NCI-H1436 treated with DMSO at 0.1 percent for 48 hours (cell line): ENCODE measurements at places on chromosomes 3 and 15.

- DNase-seq: no peak
Observed at GRCh38 chr3:54527953-54528352, 399.9 kb downstream of the LRTM1 start.

- no peak for DNase-seq
Observed at GRCh38 chr3:26708501-26708900, 85.9 kb downstream of the LRRC3B start.

- DNase-seq: no peak
Observed at GRCh38 chr15:36479200-36479896, 100.1 kb upstream of the CDIN1 start.

DNA sequence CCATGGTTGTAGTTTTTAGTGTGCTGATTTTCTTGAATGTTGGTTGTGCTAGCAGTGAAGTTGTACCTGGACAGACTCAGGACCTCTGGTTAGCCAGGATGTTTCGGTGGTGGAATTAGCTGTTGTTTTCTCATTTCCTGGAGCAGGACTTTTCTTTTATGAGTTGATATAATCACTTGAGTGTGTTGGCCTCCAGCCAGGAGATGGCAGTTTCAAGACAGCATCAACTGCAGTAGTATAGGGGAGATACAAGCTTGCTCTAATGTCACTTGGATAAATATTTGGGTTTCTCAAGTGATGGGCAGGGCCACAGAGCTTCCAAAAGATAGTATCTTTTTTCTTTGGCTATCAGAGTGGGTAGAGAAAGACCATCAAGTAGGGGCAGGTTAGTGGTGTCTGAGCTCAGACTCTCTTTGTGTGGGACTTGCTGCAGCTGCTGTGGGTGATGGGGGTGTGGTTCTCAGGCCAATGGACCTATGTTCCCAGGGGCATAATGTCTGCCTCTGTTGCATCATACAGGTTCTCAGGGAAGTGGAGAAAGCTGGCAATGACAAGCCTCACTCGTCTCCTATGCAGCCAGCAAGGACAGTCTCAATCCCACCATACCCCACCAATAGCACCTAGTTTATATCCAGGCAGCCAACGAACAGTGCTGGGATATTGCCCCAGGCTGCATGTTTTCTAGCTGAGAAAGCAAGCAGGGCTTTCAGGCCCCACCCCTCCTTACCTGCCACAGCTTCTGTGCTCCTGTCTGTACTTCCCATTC lies 14.6 kb upstream of the OR5K2 start:
- DNase-seq: no peak

GRCh38 chr3:126464494-126464893 lies 11.2 kb downstream of the ZXDC start:
- DNase-seq: no peak

- DNase-seq: no peak
Observed at GRCh38 chr3:171295484-171296373, 164.5 kb downstream of the TNIK start.

- DNase-seq: no peak
Observed at GRCh38 chr3:171851660-171852058, 8.5 kb downstream of the TMEM212 start.

DNA sequence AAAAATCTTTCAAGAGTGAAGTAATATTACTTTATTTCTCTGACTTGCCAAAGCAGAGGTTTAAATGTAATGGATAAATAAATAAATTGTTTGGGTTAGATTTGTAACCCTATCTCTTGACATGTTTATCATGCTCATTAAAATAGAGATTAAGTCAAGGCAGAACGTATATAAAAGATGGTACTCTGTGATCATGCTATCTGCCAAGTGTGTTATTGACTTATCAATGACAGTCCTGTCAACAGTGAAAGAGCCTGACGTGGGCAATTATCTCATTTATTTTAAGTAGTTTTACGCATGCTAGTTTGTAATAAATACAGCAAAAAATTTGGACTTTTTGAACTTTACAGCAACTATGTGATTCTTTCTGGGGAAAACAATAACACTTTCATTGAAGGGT lies 43.7 kb downstream of the PROS1 start:
- no peak for DNase-seq

DNA sequence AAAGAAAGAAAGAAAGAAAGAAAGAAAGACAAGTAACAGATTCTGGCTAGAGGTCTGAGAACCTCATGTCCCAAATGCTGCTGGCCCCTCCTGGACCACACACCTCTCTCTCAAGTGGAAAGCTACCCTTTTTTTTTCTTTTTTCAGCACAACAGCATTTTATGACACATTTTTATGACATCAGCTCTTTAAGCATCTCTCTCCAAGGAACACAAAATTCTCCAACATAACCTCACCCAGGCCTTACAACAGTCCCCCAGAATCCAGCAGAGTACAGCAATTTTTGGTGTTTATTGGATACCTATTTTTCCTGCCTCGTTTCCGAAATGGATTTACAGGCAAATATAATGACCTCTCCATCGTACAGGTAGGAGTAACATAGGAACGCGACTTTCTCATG lies 11.2 kb upstream of the NTRK3 start:
- no peak for DNase-seq

- DNase-seq: no peak
Observed at GRCh38 chr3:50474717-50475116, 28.7 kb downstream of the CACNA2D2 start.

DNA sequence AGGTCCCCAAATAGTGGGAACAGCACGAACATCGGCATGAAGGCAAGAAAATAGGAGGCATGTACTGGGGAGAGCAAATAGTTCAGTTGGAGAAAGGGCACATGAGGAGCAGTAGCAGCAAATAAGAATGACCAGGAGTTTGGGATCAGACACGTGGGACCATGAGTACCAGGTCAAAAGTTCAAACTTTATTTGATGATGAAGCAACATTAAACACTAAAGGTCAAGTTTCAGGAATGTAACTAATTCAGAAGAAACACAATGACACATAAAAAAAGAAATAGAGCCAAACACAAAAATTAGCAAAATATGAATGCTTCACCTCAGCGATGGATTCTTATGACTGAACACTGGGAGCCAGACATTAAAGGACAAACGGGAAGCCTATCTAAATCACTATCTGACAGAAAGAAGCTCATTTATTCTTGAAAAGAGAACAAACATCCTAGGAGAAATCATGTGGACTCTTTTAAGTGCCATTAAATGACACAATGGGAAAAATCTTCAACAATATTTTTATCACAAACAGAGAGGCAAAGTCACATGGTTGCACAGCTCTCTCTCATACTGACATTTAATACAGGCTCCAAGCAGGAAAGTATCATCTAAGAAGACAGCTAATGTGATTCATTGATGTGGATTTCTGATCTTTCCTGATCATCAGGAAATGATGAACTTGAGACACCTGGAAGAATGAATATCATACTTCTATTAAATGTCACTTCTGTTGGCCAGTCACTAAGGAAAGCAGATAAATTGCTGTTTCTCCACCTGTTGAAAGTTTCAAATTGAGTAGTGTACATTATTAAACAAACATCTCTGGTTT lies 216.9 kb upstream of the THBS1 start:
- no peak for DNase-seq

GRCh38 chr3:194257916-194258668 lies 93.0 kb downstream of the CPN2 start:
- no peak for DNase-seq

DNA sequence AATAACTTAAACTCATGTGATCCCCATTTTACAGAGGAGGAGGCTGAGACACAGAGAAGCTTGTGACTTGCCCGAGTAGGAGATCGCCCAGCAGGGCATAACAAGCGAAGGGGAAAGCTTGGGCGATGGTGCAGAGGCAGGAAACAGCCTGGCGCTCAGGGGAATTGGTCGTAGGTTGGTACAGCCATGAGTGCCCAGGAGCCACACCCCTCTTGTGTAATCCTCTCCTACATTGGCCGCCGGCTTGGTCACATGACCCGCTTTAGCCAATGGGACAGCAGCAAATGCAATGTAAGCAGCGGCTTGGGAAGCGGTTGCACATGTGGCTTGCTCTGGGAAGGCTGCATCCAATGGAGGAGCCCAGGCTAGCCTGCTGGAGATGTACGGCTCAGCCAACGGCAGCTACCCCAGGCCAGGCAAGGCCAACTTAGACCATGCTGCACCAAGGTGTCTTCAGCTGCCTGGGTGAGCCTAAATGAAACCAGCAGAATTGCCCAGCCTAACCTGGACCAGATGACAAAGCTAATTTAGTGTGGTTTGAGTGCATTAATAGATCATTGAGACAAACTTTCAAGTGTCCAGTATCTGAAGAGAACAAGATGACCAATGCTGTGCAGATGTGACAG lies 50.3 kb upstream of the SLC6A6 start:
- DNase-seq: no peak

GRCh38 chr3:130543322-130543721 lies 26.3 kb downstream of the COL6A6 start:
- no peak for DNase-seq

GRCh38 chr3:108093616-108094015 lies 2.8 kb upstream of the CD47 start:
- DNase-seq: no peak

GRCh38 chr15:31347067-31347975 lies 20.7 kb downstream of the KLF13 start:
- DNase-seq: no peak

- DNase-seq: no peak
Observed at GRCh38 chr3:133763797-133764683, 17.8 kb downstream of the TF start.

GRCh38 chr3:138456961-138457862 lies 22.8 kb downstream of the ESYT3 start:
- DNase-seq: no peak

- DNase-seq: no peak
Observed at GRCh38 chr3:151976211-151977050, 103.0 kb downstream of the SUCNR1 start.
